ENCODE measurements at places on chromosomes 12 and 14. TPM values are rescaled to one million over a fixed set of nuclear protein-coding genes. Genes with fewer than 3 reads are reported as not detected.

- no peak for DNase-seq
Observed at GRCh38 chr14:24845851-24846250, 204.1 kb downstream of the STXBP6 start.

- no peak for DNase-seq
Observed at GRCh38 chr14:26104717-26105116, 493.1 kb downstream of the NOVA1 start.

DNA sequence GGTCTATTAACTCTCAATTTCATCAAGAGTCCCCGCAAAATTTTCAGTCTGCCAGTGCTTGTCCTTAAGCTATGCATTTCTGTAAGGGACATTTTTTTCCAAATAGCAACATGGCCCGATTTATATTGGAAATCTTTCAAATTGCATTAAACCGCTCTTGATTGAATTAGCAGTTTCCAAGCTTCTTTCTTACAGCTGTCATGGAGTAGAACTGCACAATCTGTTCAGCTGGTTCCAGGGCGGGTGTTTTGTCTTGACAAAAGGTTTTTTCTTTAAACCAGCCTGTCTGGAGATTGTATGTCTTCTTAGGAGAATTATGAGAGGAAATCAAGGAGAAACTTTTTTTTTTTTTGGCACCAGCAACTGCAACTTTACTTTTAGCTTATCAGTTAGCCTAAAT lies 185.8 kb downstream of the ALG10B start:
- no peak for DNase-seq

- no peak for DNase-seq
Observed at GRCh38 chr14:63717702-63718101, 10.2 kb downstream of the SGPP1 start.

GRCh38 chr12:6193853-6194815 lies 6.1 kb upstream of the CD9 start:
- DNase-seq = peak; percentile 89

- DNase-seq = no peak
Observed at GRCh38 chr12:126182619-126183236, 1117.5 kb downstream of the AACS start.

DNA sequence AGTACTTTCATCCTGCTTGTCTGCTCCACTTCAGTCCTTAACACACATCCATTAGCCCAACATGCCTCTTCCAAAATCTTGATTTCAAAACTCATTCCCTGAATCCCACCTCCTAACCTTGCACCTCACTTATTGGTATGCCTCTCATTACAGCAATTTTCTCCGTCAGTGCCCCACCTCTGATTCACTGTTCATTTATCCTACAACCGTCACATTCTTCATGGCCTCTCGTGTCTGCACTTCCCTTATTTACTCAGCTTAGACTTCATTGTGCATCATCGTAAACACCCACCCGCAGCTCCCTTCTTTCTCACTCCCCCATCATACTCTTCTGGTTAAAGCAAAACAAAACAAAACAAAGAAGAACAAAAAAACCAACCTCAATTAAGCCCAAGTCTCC lies 160.6 kb upstream of the HMGA2 start:
- no peak for DNase-seq

DNA sequence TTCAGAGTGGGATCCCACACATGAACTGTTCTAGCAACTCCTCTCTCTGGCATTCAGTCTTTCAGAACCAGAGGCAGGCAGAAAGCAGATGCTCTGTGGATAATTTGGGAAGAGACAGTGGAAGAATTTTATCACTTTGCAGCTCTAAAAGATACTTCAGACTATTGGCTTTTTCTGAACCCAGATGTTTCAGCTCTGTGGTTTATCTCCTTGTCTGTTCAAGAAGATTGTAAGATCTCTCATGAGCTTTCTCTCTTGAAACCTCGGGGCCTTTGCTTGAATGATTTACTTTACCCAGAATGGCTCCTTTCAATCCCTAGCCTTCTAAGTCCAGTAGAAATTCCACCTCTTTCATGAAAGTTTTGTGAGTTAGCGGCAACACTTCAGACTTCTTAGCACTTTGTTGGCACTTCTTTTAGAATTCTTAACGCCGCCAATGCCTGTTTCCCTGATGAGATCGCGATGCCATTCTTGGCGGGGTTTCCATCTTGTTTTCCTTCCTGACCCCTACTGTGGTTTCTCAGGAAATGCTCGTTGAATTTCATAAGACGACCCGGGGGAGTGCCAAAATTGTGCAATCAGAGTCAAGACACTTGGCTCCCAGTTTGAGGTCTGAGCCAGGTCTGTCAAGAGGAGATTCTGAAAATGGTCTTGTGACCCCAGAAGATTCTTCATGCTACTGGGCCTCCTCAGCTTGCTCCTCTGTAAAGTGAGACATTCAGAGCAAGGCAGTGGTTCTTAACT lies 107.0 kb upstream of the PRICKLE1 start:
- no peak for DNase-seq

- DNase-seq = no peak
Observed at GRCh38 chr12:19763488-19763887, 324.2 kb downstream of the AEBP2 start.

The ITGB7 gene
- 9.5 TPM for polyA plus RNA-seq

The MYF5 gene
- 0.07 TPM for polyA plus RNA-seq

The NYNRIN gene
- polyA plus RNA-seq = 54.4 TPM

The SIX4 gene
- polyA plus RNA-seq = 0.40 TPM

The RNASE12 gene
- not detected for polyA plus RNA-seq
